Sciatic nerve (tissue), 2 donors: ENCODE measurements at places on chromosomes 16 and 17. TPM values are rescaled to one million over a fixed set of nuclear protein-coding genes. Genes with fewer than 3 reads are reported as not detected.

- DNase-seq: no peak
Observed at GRCh38 chr17:80855948-80856862, 135.4 kb upstream of the CHMP6 start.

- DNase-seq: no peak
Observed at GRCh38 chr17:19263641-19264051, 26.5 kb downstream of the EPN2 start.

DNA sequence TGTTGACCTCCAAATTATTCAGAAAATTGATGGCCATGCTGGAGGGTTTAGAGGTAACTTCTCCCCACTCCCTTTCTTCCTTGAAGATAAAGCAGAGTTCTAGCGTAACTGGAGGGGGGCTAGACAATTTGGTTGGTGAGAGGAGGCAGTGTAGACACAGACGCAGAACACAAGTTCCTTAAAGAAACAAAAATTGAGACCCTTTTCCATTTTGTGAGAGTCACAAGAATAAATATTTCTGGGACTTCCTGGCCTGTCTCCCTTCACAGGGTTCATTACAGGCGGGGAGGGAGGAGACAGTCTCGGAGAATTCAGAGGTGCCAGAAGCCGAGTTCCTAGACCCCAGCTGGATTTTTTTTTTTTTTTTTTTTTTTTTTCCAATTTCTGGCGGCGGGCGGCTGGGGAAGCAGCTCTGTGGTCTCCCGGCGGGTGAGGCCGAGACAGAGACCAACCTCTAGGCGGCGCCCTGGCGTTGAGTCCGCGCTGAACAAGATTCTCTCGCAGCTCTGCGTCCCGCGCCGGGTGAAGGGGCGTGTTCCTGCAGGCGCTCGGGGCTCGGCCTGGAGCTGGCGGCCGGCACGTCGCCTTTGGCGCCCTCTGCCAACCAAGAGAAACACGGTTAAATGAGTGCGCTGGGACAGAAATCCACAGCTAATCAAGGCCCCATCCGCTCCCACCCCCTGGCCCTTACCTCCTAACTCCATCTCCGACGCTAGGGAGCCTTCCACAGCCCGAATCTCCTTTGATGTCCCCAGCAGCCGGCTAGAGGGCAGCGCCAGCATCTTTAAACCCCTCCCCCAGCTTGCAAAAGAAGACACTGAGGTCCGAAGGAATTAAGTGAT, 10.2 kb upstream of the HOXB9 start:
- DNase-seq: peak; percentile 82

GRCh38 chr17:31053071-31053470, 41.7 kb upstream of the NF1 start:
- DNase-seq: no peak

GRCh38 chr17:10792151-10792550, 11.7 kb downstream of the TMEM238L start:
- no peak for DNase-seq

- no peak for DNase-seq
Observed at GRCh38 chr16:57069635-57070370, 22.6 kb upstream of the CPNE2 start.

Gene MTMR4
- total RNA-seq: 39.2 TPM

Gene SECTM1
- 22.2 TPM for total RNA-seq

DNA sequence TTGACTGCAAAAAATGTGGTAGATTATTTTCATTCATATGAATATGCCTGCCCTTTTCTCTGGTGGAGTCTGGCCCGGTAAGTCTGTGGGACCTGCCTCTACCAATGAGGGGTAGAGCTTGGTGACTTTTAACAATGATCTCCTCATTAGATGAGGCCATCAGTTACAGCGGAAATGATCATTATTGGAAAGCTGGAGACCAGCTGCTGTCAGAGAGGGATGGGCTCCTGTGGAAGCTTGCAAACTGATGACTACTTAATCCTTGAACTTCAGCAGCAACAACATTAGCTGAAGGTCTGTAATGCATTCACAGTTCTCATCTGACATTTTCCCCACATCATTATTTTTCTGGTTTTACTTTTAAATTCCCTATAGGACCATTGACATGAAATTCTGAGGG, 194.1 kb downstream of the CDH13 start:
- DNase-seq: no peak

DNA sequence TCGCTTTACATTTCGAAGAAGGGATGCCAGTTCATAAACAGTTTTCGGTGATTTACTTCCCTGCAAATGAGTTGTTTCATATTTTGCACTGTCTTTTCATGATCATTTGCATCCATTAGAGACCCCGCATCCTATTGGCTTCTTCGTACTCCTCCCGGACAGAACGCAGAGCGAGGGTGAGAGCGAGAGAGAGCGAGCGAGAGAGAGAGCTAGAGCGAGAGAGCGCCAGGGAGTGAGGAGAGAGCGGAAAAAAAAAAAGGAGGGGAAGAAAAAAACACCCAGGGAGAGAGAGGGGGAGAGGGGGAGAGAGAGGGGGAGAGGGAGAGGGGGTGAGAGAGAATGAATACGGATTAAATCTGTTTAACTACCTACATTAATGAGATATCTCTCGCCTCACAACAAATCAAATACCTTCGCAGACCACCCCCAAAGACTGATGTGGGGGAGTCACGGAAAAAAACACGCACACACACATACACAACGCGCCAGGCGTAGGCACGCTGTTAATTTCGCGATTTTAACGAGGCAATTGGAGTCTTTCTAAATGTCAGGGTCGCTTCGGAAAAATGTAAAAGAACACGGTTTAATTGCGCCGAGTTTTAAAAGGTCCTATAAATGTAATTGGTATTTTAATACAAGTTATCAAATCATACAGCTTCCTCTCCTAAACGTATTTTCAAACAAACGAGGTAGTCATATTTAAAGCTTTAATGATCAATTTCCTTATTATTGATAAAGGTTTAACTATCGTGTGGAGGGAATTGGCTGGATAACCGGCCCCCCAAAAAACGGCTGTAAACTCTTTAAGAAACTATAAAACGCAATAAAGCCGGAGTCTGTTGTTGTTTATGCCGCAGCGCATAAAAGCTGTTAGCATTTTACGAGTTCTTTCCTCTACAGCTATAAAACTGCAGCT, at the start of gene HOXB8:
Gene HOXB8, minus strand, starts transcription at position 246 of the 916 bp plus-strand sequence. CDS start 588 bp downstream, outside the sequence.
- DNase-seq: no peak

GRCh38 chr17:64060331-64060730, 39.9 kb upstream of the ICAM2 start:
- DNase-seq: no peak

Gene PMFBP1
- total RNA-seq: 0.36 TPM

- DNase-seq: peak; percentile 41
Observed at GRCh38 chr17:77838748-77839697, 119.5 kb upstream of the TNRC6C start.

Gene ZNF385C
- 3.0 TPM for total RNA-seq

Gene TM4SF5
- total RNA-seq: not detected

- no peak for DNase-seq
Observed at GRCh38 chr17:47879776-47880454, 16.1 kb upstream of the SP2 start.

DNA sequence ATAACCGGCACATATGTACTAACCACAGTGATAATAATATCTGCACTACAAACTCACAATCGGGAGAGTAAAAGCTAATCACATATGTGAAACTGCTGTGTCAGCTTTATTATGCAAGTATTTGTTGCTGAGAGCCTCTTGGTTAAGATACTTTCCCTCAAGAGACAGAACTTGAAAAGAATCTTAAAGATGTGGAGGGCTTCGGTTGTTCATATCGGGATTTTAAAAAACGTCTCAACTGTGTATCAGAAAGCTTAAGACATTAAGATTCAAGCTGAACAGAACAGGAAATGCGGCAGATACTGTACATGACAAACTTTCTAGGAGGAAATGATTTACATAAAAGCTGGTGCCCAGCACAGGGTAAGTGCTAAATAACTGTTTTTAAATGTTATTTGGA, 27.5 kb upstream of the HLF start:
- no peak for DNase-seq

DNA sequence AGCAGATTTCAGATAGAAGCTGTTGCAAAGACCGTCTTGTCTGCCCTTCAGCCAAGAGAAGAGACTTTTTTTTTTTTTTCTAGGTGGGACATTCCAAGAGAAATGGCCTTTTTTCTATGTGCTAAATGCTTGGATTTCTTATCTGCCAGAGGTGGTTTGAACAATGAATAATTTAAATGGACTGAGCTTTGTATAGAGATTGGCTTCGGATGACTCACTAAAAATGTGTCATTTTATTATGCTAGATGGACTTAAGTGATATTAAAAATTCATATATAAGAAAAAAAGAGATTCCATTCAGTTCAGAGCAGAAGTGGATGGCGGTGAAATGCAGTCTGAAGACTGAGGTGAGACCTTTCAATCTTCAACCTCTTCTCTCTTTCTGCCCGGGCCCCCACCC, 58.4 kb downstream of the MEAK7 start:
- DNase-seq: no peak

DNA sequence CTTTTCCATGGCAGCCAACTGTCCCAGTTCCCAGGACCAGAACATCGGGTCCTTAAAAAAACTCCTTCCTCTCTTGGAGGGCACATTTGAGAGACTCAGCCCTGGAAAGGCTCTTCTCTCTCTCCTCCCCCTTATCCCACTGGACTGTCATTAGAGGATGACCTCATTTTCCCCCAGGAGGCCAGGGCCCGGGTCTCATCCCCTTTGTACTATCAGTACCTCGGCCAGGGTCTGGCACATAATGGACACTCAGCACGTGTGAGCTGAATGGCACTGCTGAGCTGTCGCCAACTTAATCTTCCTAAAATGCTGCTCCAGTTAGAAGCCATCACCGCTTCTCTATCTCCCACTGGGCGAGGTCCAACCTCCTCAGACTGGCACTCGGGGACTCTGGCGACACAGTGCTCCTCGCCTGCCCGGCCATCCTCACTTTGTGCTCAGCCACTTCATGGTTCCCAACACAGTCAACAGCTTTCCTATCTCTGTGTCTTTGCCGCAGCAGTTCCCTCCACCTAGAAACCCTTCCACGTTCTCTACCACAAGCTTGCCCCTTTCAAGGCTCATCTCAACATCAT, 3.6 kb upstream of the RHBDL3 start:
- no peak for DNase-seq

DNA sequence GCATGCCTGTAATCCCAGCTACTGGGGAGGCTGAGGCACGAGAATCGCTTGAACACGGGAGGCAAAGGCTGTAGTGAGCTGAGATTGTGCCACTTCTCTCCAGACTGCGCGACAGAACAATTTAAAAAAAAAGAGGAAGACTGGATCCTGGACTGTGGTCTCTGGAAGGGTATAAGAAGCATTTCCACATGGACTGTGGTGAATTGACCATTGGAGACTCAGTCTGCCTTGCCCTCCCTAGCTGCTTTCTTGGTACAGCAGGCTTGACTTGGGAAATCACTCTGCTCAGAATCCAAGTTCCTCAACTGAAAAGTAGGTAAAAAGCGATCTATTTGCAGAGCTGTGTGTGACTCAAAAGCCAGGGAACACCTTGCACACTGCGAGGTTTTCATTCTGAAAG, 1.0 kb upstream of the MGRN1 start:
- no peak for DNase-seq

GRCh38 chr16:83539736-83540490, 267.9 kb upstream of the HSBP1 start:
- DNase-seq: no peak

Gene SLC5A11
- total RNA-seq: not detected

- peak; percentile 50 for DNase-seq
Observed at GRCh38 chr16:10741844-10742243, 1.8 kb upstream of the NUBP1 start.

- no peak for DNase-seq
Observed at GRCh38 chr16:21652453-21652852, at the start of gene IGSF6. Gene IGSF6 (minus strand): TSS chr16:21652608. CDS start chr16:21652598, 10 bp downstream.

- no peak for DNase-seq
Observed at GRCh38 chr16:47980212-47980611, 175.6 kb downstream of the ABCC12 start.

- no peak for DNase-seq
Observed at GRCh38 chr17:64226132-64226531, 36.9 kb downstream of the TEX2 start.

Gene SHISA9
- total RNA-seq: 3.8 TPM
